ENCODE measurements at places on chromosomes 5 and 9. TPM values are rescaled to one million over a fixed set of nuclear protein-coding genes. Genes with fewer than 3 reads are reported as not detected.

Gene FCN1
- polyA plus RNA-seq = not detected

Gene ABO
- 15.7 TPM for polyA plus RNA-seq

Gene KCTD16
- polyA plus RNA-seq = 0.52 TPM

Gene PCDHB6
- polyA plus RNA-seq = not detected

Gene CARTPT
- not detected for polyA plus RNA-seq

Gene ATP10B
- 1.4 TPM for polyA plus RNA-seq

Gene MCIDAS
- not detected for polyA plus RNA-seq

Gene SELENOP
- 2,543 TPM for polyA plus RNA-seq

Gene CDH10
- 3.9 TPM for polyA plus RNA-seq

Gene CEP120
- 5.7 TPM for polyA plus RNA-seq

Gene ZNF608
- polyA plus RNA-seq = 12.4 TPM

Gene TXNDC8
- not detected for polyA plus RNA-seq

Gene IL13
- polyA plus RNA-seq = not detected

Gene SLC23A1
- polyA plus RNA-seq = 3.3 TPM

Gene GRM6
- polyA plus RNA-seq = not detected

Gene ARL14EPL
- not detected for polyA plus RNA-seq

Data from hepatocyte (in vitro differentiated cells).